HuH-7 (cell line): ENCODE measurements at places on chromosomes 4 and X.

GRCh38 chrX:54808605-54809483 is 1.3 kb downstream of the MAGED2 start:
- DNase-seq = peak; percentile 86

GRCh38 chrX:39519030-39519488 is 578.7 kb downstream of the BCOR start:
- no peak for DNase-seq

DNA sequence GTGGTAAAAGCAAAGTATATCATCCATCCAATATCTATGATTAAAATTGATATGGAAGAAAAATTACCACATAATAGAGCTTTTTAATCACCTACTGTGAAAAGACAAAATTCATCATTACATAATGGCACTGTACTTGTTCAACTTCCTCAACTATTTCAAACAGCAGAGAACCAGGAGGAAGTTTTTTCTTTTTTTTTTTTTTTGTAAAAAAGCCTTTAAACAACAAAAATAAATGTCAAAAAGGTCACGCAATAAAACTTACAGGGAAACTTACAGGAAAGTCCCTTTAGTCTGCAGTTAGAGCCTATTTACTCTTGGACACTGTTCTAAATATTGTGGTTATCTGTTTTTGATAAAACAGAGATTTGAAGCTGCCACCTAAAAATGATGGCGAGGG is 4.8 kb downstream of the PDGFC start:
- no peak for DNase-seq

GRCh38 chrX:110665223-110666002 is 130.2 kb downstream of the CHRDL1 start:
- peak; percentile 30 for DNase-seq

DNA sequence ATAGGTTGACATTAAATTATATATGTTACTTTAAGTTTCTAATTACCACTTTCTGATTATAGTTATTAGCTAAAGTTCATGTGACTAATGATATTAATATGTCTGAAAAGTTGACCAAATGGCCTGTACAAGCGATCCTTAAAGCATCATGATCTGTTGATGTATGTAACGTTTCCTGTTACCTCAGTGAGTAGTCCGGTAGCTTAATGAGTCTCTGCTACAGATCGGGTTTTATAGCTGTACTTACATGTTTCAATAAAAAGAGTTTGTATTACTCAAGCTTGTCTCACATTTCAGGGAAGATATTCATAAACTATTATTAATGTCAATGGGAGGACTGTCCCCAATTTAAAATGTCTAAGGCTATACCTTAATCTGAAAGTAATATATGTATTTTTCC is 246.3 kb downstream of the PPP3CA start:
- no peak for DNase-seq

- DNase-seq = no peak
Observed at GRCh38 chrX:41131766-41132165, 46.5 kb downstream of the USP9X start.

GRCh38 chr4:75025431-75025830 is 92.5 kb downstream of the PARM1 start:
- no peak for DNase-seq

DNA sequence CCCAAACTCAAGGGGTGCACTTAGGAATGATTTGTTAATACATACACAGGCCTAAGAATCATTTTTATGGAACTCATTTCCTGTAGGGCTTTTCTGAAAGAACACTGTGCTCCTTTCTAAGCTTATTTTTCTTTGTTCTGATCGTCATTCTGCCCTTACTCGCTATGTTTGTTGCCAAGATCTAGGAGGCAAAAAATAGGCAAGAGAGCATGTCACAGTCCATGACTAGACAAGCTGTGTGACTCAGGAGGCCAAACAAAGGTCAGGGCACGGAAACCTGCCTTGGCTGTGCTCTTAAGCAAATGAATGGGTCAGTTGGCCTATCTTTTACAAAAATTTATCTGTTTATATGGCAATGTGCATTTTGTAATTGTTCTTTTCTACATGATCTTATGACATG is 42.5 kb upstream of the C1GALT1C1 start:
- DNase-seq = no peak

DNA sequence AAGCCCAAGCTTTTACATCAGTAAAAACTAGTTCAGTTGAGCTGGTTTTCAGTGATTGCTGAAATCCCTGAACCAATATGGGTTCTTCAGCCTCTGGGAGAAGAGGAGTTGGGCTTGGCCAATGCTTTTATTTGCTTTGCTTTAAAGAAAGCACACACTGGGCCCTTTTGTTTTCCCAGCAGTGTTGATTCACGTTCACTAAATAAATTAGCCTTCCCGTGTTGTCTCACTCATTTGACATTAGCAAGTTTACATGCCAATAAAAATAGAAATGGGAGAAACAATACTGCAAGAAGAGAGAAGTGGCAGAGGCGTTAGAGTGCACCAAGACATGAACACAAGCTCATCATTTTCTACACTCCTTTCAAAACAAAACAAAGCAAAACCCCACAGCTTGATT is 136.2 kb downstream of the SHROOM3 start:
- no peak for DNase-seq

DNA sequence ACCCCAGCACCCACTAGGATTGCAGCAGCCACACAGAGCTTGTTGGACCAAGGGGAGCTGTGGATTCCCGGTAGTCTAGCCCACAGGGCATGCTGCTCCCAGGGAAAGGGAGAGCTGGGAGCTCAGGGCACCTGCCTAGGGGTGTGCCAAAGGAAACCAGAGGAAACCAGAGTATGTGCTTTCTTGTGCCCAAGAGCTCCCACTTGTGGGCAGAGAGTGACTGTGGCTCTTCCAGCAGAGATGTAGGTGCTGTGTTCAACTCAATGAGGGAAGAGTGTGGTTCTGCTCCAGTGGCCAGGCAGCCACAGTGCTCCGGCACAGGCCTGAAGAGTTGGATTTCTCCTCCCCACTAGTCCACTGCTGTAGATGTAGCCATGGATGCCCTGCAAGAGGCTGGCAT is 1050.0 kb upstream of the INTU start:
- no peak for DNase-seq

GRCh38 chr4:95949808-95950207 is 109.9 kb downstream of the PDHA2 start:
- no peak for DNase-seq

DNA sequence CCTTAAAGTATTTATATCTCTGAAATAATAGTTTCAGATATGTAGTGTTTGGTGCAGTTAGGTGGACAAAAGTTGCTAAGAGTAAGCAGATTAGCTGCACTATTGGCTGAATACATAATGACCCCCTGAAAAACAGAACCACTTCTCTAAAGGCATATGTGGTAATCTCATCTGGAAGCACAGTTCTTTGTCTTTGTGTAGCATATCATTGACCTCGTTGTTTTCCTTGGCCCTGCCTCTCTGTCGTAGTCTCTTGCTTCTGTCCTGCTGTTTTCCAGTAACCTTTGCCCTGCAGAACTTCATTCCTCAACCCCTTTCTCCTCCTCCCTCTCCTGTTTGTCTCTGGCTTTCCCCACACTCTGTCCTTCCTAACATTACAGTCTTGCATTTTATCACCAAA is 41.4 kb downstream of the JADE3 start:
- no peak for DNase-seq

DNA sequence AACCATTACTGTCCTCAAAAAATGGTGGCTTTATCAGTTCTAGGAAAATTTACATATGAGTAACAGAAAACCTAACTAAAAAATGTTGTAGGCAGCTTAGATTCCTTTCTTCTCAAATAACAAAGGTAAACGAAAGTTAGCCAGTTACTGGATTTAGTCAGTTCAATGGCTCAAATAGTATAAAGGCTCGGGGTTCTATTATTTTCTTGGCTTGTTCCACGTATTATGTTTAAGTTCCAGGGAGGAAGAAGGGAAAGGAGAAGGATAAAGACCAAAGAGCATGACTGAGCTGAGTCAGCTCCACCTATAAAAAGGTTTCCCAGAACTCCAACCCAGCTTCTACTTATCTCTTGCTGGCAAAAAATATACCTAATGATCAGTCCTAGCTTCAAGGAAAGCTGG is 41.0 kb upstream of the MAB21L2 start:
- no peak for DNase-seq

GRCh38 chr4:170110285-170110672 is 20.5 kb upstream of the AADAT start:
- no peak for DNase-seq

DNA sequence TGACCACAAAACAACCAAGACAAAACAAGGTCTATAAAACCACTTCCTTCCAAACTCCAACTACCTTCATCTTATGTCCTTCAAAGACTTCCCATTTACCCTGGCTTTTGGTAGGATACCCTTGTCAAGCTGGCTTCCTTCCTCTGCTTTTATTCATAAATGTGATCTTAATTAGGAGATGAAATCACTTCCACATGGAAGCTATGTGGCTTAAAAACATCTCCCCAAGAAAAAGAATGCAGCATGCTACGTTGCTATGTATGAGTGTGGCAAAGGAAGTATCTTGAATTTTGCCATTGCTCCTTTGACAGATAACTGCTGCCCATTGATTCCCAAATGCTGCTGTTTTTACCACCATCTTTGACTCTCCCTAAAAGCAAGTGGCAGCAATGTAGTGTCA is 46.4 kb upstream of the VEGFD start:
- DNase-seq = no peak

- DNase-seq = no peak
Observed at GRCh38 chrX:20173856-20174255, 32.2 kb upstream of the EIF1AX start.

DNA sequence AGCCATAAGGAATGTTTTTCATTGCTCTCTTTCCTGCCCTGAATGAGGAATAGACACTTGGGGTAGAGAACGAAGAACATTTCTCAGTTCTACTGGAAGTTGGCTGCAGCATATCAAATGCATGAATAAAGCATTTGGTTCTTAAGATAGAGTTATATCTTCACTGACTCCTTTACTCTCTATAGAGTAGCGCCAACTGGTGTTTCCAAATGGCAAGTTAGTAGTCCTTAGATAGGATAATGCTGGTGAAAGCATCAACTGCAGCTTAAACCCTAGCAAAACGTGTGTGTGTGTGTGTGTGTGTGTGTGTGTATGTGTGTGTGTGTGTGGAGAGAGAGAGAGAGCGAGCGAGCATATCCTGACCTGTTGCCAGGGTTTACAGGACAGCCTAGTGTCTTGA is 62.2 kb upstream of the FRMPD4 start:
- no peak for DNase-seq

DNA sequence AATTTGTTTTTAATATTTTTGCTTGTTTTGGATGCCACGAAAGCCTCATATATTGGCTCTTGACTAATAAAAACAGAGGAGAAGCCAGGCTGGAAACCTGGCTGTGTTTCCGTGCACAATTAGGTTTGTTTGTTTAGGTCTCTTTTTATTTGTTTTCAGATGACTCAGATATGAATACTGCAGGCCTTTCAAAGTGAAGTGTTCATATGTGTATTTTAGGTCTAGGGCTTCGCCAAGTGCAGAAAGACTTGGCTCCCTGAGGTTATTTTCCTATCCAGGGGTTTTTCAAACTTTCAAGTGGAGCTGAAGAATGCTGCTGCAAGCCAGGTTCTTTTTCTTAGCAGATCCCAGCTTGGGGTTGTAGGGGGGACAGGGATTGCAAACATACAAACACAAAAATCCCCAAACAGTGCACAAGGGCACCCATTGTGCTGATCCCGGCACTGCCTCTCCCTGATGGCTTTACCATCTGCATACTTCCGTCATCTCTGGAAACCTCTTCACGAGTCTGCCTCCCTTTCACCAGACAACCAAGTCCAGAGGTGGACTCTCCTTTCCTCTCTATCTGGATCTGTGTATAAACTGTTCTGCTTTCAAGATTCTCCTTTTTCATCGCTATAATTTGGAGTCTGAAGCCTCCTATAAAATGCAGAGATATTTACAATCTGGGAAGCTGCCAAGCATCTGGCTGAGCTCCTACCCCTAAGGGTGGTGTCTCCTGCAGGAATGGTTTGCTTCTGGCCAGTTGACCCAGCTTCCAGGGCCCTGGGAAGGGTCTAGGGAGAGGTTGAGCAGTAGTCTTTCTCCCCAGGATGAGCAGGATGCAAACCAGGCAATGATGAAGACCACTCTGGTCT is 108.6 kb downstream of the SMIM20 start:
- DNase-seq = peak; percentile 83

- no peak for DNase-seq
Observed at GRCh38 chrX:12972878-12973560, 1.9 kb upstream of the TMSB4X start.

DNA sequence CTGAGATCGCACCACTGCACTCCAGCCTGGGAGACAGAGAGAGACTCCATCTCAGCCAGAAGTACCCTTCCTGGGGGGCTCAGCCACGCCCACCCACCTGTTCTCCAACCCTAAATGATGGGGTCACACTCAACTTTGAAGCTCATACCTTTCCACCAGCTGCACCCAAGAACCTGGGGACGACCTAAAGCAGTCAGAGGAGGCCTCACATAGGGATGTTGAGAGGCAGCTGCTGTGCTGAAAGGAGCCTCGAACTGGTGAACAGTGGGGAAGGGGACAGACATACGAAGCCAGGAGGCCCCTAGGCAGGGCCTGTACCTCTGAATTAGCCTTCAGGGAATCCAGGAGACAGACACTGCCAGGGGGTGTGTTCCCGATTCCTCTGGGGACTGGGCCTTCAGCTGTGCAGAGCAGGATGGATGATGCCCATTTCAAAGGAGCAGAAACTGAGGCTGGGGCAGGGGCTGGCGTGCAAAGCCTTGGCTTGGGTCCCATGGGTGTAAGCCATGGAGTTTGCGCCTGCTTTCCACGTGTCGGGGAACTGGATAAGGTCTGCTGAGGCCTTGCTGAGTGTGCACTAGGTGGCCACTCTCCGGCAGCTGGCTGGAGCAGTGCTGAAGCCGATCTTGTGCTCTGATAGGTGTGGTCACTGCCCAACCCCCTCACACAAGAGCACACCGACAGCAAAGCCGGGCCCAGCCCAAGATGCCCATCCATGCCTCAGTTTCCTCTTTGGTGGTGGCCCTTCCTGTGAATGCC is 130.8 kb downstream of the CPZ start:
- DNase-seq = no peak

DNA sequence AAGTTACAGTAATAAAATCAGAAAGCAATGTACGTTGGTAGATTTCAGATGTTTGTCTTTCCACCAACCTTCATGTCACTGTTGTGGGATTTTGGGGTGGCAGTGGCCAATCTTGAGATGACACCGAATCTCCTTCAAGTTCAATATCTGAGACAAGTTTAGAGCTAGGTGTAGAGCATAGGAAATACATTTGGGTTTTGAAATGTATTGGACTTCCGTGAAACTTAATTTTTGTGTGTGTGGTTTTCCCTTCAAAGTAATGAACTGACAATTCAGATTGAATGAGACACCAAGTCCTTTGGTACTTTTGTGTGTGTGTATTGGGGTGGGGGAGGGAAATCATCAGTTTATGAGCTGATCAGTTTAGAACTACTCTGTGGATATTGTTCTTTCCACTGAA is 1.8 kb downstream of the WDR44 start:
- DNase-seq = no peak

- no peak for DNase-seq
Observed at GRCh38 chr4:14752341-14753046, 249.8 kb upstream of the CPEB2 start.

GRCh38 chr4:48018112-48018511 is 1.5 kb downstream of the NIPAL1 start:
- DNase-seq = no peak

GRCh38 chr4:14452001-14452400 is 550.3 kb upstream of the CPEB2 start:
- DNase-seq = no peak

DNA sequence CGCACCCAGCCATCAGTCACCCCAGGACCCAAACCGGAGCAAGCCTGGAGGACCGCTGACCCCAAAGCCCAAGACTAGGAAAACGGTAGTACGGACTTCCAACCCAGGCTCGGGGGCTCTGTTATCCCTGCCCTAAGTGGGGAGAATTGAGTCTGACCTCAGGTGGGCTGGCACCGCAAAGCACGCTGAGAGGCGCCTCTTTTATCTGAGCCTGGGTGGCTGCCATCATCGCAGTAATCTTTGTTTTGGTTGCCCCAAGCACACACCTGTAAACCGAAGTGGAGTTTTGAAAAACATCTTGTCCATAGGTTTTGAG is 894 bp upstream of the SH3RF1 start:
- DNase-seq = no peak
